ENCODE measurements at places on chromosomes 3 and 15.

- no peak for DNase-seq
Observed at GRCh38 chr15:32723171-32723948, 5.6 kb downstream of the GREM1 start.

DNA sequence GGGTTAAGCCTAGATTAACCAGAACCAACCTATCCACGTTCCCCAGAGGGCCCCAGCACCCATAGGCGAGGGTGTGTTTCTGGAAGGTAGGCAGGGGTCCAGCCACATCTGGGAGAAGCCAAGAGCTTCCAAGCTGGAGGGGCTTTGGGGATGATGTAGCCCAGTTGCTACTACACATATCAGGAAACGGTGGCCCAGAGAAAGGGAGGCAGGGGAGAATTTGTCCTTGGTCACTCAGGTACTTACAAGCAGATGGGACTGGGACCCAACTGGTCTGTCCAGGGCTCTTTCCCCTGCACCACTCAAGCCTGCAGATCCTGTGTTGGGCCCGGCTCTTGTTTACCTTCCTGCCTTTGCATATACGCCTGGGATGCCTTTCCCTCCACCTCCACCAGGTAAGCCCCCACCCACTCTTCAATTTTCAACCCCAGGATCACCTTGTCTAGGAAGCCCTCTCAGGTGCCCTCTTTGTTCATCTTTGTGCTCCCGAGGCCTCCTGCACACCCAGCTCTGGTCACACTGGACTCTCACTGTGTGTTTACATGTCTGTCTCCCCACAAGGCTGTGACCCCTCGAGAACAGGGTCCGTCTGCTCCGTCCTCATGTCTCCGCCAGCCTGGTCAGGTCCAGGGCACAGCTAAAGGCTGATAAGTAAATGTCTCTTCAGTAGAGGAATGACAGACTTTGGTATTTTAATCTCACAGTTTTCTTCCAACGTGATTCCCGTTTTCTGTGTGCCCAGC lies 204.4 kb upstream of the LINGO1 start:
- DNase-seq = no peak

GRCh38 chr3:88151358-88151757 lies 1.6 kb downstream of the C3orf38 start:
- no peak for DNase-seq

DNA sequence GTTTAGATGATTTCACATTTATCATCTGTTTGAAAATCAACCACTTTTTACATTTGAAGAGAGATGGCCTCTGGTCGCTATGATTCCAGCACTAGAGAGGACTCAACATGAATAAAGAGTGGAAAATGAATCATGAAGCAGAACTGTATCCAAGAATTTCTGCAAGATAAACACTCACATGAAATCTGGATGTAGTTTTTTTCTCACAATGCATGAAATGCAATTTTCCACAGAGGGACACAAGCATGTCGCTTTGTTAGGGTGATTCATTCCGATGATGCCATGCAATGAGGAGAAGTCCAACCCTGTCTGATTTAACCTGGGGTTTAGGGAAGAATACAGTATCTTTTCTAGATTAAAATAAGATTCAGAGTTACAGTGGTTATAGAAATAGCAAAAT lies 50.4 kb upstream of the ADCY5 start:
- no peak for DNase-seq

DNA sequence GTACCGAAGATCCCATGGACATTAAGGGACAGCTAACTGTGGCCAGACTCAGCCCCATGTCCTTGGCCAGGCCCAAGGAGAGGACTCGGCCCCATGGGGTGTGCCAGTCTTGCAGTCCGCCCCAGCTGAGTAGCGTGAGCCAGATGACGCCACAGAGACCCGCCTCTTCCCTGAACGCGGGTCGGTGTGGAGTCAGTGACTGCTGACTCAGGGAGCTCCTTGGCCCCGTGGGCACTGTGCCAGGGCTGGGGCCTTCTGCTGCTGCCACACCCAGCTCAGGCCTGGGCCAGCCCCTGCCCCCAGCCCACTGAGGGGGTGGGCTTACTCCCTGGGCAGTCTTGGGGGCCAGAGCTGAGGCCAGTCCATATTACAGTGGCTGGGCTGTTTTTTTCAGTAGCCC lies 52.8 kb downstream of the PLXNA1 start:
- DNase-seq = no peak

- no peak for DNase-seq
Observed at GRCh38 chr3:54819946-54820345, 107.9 kb downstream of the LRTM1 start.

DNA sequence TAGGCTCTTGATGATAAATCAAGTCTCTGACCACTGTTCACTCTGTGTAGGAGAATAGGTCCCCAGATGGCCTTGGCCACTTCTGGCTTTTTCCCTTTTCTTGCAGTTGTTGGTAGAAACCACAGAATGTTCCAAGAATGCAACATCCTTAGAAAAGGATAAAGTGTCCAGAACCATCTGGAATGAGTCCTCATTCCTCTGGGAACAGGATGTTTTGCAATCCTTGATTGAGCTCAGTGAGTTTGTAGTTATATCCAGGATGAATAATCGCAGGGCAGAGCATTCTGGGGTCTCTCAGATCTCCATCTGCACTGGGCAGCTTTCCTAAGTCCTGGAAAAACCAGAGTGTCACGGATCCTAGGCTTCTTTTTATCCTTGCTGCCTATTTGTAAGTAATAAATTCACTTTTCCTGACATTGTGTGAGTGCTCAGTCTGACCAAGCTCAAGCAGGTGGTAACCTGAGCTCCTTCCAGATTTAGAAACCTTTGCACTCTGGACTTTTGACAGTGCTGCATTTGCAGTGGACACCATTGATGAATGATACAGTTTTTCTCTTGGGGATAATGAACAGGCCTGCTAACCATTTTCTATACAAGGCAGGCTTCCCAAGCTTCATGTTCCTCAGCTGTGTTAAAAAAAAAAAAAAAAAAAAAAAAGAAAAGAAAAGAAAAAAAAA lies 1028.6 kb downstream of the OTOL1 start:
- DNase-seq = no peak

- DNase-seq = no peak
Observed at GRCh38 chr3:49675912-49676311, 1.8 kb downstream of the APEH start.

DNA sequence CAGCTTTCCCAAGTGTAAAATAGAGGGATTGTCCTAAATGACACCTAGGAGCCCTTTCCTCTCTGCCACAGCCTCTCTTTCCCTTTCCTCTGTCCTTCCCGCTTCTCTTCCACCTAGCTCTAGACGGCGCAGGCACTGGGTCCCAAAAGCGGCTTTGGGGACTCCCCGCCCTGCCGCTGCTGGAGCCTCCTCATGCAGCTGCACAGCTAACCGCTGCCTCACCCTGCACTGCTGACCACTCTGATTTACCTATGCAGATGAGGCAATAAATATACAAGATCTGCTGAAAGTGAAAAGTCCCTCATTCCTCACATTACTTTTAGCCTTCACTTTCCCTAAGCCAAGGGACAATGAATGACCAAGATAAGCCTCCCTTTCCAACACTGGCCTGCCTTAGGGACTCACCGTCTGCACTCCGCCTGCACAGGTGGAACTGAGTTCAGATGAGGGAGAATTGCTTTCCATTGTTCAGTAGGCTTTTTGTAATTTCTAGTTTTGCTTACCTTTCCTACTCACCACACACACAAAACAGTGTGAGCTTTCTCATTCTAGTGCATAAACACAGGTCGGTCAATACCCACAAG lies 197.5 kb upstream of the BCL6 start:
- no peak for DNase-seq

DNA sequence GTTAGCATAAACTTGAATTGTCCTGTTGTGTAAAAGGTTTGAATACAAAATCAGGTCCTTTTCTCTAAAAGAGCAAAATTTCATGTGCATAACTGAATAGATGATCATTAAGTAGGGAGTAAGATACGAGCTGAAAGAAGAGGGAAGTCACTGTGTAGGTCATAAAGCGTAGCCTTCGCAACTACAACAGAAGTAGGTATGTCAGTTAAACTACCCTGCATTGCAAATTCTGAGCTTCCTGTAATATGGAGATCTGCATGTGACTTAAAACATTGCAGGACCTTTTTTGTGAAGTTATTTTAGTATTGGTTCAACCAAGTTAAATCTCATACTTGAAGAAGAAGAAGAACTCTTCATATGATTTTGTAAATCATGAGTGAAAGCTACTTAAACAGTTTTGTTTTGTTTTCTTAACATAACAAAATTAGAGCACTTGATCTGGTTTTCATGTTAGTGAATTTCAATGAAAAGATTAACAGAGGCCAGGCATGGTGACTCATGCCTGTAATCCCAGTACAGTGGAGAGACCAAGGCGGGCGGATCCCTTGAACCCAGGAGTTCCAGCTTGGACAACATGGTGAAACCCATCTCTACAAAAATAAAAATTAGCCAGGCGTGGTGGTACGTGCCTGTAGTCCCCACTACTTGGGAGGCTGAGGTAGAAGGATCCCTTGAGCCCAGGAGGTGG lies 26.4 kb downstream of the ARMC8 start:
- DNase-seq = no peak

DNA sequence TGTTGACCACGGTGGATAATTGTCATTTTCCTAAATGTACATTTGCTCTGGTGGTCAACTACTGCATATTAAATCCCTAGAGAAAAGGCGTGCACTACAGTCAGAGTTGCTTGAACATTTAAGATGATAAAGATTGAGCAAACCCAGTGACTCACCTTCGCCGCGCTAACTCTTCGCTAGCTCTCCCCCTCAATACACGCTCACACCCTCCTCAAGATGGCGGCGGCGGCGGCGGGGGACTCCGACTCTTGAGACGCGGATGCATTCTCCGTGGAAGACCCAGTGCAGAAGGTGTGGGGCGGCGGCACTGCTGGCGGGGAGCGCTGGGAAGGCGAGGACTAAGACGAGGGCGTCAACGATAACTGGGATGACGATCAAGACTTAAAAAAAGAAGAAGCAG lies 79.8 kb upstream of the PFN2 start:
- DNase-seq = no peak

GRCh38 chr3:50617096-50617791 lies at the start of gene MAPKAPK3:
TSS of gene MAPKAPK3 (plus strand) at chr3:50617151. CDS start at chr3:50617566, 415 bp downstream.
- DNase-seq = no peak

DNA sequence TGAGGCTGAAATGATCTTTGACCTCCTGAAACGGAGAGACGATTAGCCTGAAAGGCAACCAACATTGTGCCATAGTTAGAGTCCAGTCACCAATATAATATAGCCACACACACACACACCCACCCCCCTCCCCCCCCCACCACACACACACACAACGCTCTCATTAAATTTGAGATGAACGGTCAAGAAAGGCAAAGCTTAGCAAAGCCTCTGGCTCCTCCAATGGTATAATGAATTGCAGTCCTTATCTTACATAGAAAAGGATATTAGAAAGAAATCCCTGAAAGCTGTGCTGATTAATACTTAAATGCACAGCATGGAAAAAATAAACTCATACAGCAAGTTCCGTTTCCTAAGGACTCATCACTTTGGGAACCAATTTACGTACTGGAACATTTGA lies 876 bp upstream of the ZNF385D start:
- DNase-seq = no peak

GRCh38 chr15:93497291-93497690 lies 408.3 kb upstream of the RGMA start:
- no peak for DNase-seq

- DNase-seq = no peak
Observed at GRCh38 chr3:159977295-159977694, 11.3 kb upstream of the IL12A start.

DNA sequence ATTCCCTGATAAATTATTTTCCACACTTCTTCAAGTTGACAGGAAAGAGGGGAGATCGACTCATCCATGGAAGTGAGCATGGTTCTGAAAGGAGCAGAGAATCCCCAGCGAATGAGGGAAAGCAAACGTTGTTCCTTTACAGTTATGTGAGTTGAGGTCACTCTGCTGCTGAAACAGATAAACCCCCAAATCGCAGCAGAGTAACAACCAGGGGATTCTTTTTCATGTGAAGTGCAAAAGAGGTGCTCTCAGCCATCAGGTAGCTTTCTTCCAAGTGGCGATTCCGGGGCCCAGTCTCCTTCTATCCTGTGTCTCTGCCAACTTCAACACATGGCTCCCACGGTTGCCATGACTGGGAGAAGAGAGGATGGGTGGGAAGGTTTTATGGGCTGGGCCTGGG lies 28.2 kb downstream of the MEX3B start:
- DNase-seq = no peak

DNA sequence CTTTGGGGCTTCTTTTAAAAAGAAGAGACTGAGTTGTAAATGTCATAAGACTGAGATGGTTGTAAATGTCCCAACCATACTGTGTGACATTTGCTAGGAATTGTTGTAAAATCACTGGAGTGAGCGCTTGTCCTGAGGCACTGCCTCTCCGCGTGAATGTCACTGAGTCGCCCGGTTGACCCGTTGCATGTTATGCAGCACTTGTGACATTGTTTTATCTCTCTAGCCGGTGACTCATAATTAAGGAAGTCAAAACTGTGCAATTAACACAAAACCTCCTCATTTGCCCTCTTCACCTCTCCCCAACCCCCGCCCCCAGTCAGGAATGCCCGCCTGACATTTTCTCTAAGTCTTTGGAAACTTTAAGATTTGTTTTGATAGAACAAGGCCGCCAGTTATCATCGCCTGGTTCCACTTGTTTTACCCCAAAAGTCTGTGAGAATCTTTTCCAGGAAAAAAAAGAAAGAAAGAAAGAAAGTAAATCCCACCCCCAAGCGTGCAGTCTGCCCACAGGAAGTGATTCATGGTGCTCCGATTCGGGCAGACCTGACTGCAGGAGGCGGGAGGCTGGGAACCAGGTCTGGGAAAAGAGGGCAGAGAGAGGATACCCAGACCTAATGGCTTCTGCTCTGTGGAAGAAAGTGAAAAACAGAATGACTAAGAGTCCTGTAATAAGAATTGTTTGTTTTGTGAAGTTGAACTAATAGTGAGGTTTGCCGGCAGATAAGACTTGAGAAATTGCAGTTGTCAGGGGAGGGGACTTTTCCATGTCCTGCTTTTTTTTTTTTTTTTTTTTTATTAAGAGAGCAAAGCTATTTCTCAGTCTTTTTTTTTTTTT lies 84.8 kb downstream of the SMAD3 start:
- no peak for DNase-seq

- DNase-seq = no peak
Observed at GRCh38 chr3:58173029-58173668, 37.6 kb downstream of the DNASE1L3 start.

DNA sequence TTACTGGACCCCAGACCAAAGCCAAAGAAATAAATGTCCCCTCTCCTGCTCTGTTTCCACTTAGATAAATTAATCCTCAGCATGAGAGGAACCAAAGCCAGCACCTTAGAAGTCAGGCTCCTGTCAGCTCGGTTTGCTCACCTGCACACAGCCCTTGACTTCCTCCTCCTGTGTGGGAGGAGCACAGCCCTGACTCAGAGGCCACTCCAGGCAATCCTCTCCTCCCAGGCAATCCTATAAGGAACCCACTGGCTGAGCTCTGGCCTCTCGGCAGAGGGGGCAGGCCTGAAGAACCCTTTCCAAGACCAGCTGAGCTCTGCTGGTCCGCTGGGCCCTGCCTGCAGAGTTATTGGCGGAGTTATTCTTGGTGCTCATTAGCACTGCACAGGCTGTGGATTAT lies 30.8 kb downstream of the LIPC start:
- no peak for DNase-seq

DNA sequence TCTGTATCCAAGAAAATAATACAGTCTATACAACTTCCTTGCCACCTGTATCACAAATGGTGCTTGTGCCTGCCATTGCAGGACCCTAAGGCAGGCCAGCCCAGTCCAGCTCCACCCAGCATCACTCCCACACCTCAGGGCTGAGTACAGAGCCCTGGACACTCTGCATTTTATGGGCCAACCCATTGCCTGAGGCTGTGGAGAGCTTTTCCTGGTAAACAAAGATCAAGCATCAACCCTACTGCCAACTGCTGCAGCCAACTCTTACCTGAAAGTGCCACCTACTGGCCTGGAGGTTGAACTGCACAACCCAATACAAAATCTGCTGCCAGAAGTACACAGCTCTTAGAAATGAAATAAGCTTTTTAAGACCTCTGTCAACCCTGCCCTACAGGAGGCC lies 1082.2 kb downstream of the NAALADL2 start:
- no peak for DNase-seq
